Activated naive CD8-positive, alpha-beta T cell treated with anti-CD3 and anti-CD28 coated beads, Interleukin-2, amount 10 ng/mL, durations not matched to agents 7 days and 5 days (primary cell): ENCODE measurements at places on chromosomes 1 and 21.

DNA sequence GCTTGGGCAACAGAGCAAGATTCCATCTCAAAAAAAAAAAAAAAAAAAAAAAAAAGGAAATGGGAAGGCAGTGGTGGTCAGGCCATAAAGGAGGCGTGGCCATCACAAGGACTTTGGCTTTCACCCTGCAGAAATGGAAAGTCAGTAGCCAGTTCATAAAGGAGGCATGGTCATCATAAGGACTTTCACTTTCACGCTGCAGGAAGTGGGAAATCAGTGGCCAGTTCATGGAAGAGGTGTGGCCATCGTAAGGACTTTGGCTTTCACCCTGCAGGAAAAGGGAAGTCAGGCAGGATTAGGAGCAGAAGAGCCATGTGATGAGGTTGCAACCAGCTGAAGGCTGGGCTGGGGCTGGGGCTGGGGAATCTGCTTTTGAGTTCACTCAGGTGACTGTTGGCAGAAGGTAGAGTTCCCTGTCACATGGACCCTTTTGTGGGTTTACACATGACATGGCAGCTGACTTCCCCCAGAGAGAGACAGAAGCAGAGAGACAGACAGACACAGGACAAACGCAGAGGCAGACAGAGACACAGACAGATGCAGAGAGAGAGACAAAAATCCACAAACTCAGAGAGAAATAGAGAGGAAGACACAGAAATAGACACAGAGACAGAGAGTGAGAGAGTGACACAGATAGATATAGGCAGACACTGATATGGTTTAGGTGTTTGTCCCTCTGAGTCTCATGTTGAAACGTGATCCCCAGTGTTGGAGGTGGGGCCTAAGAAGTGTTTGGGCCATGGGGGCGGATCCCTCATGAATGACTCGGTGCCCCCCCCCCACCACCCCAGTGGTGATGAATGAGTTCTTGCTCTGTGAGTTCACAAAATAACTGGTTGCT, 263.9 kb upstream of the KAZN start:
- peak overlapping the region; percentile 1 for H3K4me3 ChIP-seq
- peaks cover 5% of the 10 kb centered on the region for H3K36me3 ChIP-seq
- peaks cover 16% of the 10 kb centered on the region for H3K4me1 ChIP-seq
- no peak for DNase-seq
- H3K27me3 ChIP-seq, result no peaks in the 10 kb centered on the region

DNA sequence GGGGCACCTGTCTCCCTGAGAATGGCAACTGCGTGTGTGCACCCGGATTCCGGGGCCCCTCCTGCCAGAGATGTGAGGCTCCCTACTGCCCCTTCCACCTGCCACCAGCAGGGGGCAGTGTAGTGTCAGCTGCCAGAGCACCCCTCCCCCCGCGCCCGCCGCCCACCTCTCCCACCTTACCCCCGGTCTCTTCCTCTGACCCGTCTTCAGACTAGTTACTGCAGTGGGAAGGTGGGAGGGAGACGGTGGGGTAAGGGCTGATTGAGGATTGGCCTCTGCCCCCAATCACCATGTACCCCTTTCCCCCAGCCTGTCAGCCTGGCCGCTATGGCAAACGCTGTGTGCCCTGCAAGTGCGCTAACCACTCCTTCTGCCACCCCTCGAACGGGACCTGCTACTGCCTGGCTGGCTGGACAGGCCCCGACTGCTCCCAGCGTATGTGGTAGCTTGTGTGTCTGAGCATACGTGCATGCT, 10.1 kb upstream of the LRRC71 start:
- peaks cover 1% of the 10 kb centered on the region for H3K4me1 ChIP-seq
- DNase-seq, result peak; percentile 77
- no peaks in the 10 kb centered on the region for H3K36me3 ChIP-seq
- no peak overlapping the region for H3K4me3 ChIP-seq
- H3K27ac ChIP-seq, result no peak overlapping the region

DNA sequence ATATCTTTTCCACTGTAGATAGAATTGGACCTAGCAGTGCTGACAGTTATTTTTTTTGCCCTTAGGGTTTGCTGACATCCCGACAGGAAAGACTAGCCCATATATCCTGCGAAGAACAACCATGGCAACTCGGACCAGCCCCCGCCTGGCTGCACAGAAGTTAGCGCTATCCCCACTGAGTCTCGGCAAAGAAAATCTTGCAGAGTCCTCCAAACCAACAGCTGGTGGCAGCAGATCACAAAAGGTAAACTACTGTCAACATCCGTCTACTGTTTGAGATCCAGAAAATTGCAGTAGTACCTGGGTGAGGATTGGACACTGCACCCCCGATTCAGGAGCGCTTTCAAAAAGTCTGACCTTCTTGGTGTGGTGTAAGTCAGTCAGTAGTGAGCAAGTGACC, 55.8 kb downstream of the CENPF start:
- H3K36me3 ChIP-seq, result peaks cover 59% of the 10 kb centered on the region
- no peak overlapping the region for H3K4me3 ChIP-seq
- H3K4me1 ChIP-seq, result no peaks in the 10 kb centered on the region
- H3K27me3 ChIP-seq, result no peaks in the 10 kb centered on the region
- H3K27ac ChIP-seq, result no peak overlapping the region

GRCh38 chr1:17030206-17030605, 18.5 kb upstream of the ATP13A2 start:
- H3K27me3 ChIP-seq, result no peaks in the 10 kb centered on the region
- no peak overlapping the region for H3K27ac ChIP-seq
- H3K36me3 ChIP-seq, result peaks cover 4% of the 10 kb centered on the region
- DNase-seq, result no peak
- H3K4me3 ChIP-seq, result no peak overlapping the region

- no peaks in the 10 kb centered on the region for H3K4me1 ChIP-seq
- H3K36me3 ChIP-seq, result no peaks in the 10 kb centered on the region
- no peak overlapping the region for H3K27ac ChIP-seq
- no peak overlapping the region for H3K4me3 ChIP-seq
- DNase-seq, result no peak
These were observed 18.2 kb downstream of the RCAN1 start for GRCh38 chr21:34596561-34597271.

DNA sequence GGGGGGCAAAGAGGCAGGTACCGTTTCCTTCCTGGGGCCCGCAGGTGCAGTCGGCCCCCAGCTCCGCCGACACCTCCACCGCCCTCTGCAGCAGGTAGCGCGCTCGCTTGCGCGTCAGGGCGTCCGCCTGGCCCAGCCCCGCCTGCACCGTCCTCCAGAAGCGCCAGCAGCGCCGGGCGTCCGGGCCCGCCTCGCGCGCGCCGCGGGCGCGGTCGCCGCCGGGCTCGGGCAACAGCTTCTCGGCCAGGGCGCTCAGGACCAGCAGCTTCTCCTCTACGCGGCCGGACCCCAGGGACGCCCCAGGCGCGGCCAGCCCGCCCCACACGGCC, 863 bp downstream of the TARBP1 start:
- peak overlapping the region; percentile 83 for H3K4me3 ChIP-seq
- H3K27me3 ChIP-seq, result peaks cover 13% of the 10 kb centered on the region
- H3K27ac ChIP-seq, result peak overlapping the region; percentile 74

GRCh38 chr1:59604191-59604590, 210.6 kb upstream of the HOOK1 start:
- no peak overlapping the region for H3K27ac ChIP-seq
- no peaks in the 10 kb centered on the region for H3K4me1 ChIP-seq
- no peaks in the 10 kb centered on the region for H3K27me3 ChIP-seq
- H3K36me3 ChIP-seq, result peaks cover 8% of the 10 kb centered on the region
- DNase-seq, result no peak
- no peak overlapping the region for H3K4me3 ChIP-seq

DNA sequence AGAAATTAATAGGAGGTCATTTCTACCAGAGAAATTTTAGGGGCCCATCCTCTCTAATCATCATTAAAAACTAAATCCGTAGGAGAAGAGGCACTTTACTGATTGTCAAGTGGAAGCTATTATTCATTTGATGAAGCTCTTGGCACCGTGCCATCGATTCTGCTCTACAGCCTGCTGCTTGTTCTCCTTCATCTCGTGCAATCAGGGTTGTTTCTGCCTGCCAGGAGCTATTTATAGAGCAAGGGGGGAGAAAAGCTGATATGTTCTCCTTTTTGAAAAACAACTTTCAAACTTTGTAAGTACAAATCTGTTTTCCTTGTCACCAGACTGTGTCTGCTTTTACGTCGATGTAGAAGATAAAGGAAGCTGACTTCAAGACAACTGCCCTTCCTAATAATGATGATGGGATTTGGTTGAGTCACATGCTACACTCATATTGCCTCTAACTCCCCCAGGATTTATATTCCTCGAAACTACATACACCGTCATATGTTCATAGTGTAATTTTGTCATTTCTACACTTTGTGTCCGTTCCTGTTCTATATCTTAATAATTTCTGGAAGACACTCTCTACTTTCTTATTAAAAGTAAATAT, 169.6 kb upstream of the LHX8 start:
- H3K36me3 ChIP-seq, result no peaks in the 10 kb centered on the region
- no peak for DNase-seq
- no peak overlapping the region for H3K4me3 ChIP-seq

- no peaks in the 10 kb centered on the region for H3K4me1 ChIP-seq
- H3K27ac ChIP-seq, result no peak overlapping the region
- no peak overlapping the region for H3K4me3 ChIP-seq
- H3K27me3 ChIP-seq, result peaks cover 10% of the 10 kb centered on the region
- H3K36me3 ChIP-seq, result no peaks in the 10 kb centered on the region
These were observed 131.4 kb upstream of the F3 start for GRCh38 chr1:94672934-94673333.

DNA sequence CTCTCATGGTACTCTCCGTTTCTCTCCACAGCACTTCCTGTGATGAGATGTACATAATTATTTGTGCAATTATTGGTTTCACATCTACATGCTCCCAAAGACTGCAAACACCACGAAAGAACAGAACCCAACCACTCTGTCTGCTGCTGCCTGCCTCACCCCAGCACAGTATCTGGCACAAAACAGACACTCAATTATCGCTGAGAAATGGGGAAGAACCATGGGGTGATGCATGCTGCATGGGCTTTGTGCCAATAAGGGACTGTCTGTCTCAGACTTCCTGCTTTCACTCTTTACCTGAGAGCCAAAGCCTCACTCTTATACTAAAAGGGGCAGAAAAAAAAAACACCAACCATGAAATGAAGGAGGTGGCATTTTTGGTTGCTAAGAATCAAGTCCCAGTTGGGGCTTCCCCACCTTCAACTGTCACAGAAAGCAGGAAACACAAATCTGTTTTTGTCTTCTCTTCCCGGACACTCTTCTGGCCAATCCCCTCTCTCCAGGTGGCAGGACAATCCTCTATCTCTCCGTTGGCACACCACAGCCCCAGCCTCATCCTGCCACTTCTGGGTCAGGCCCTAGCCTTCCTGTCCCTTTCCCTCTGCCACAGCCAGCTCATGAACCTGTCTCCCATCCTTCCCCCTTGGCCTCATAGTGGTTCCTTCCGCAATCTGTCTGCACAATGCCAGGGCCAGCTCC, 82.0 kb downstream of the TGFBR3 start:
- peaks cover 6% of the 10 kb centered on the region for H3K36me3 ChIP-seq
- H3K4me3 ChIP-seq, result peak overlapping the region; percentile 82
- H3K27ac ChIP-seq, result peak overlapping the region; percentile 86

GRCh38 chr1:25246600-25247023, 642 bp downstream of the RSRP1 start:
- peaks cover 37% of the 10 kb centered on the region for H3K4me1 ChIP-seq
- DNase-seq, result peak; percentile 70
- H3K36me3 ChIP-seq, result peaks cover 35% of the 10 kb centered on the region
- no peaks in the 10 kb centered on the region for H3K27me3 ChIP-seq
- peak overlapping the region; percentile 90 for H3K4me3 ChIP-seq
- H3K27ac ChIP-seq, result peak overlapping the region; percentile 99

DNA sequence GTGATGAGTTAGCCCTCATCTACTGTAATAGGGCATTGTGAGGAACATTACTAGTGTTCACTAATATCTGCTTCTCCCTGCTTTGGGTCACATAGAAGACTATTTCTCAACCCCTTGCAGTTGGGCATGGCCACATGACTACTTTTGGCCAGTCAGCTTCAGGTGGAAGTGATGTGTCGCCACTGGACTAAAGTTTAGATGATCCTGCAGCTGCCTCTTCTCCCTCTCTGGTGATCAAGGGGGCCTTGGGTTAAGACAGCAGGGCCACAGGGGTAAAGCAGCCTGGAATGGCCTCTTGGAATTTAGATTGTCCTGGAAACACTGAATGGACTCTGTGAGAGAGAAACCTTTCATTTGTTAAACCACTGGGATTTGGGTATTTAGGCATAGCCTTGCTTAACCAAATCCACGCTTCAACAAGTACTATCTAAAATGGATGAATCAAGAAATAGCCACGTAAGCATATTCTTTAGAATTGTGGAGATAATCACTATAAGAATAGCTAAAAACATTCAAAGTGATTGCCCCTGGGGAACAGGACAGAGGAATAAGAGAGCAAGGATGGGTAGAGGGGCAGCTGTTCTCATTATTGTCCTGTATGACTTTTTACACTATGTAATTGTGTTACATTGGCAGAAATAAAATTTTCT, 41.2 kb downstream of the OPRD1 start:
- peaks cover 6% of the 10 kb centered on the region for H3K4me1 ChIP-seq
- H3K4me3 ChIP-seq, result no peak overlapping the region
- H3K27ac ChIP-seq, result no peak overlapping the region

DNA sequence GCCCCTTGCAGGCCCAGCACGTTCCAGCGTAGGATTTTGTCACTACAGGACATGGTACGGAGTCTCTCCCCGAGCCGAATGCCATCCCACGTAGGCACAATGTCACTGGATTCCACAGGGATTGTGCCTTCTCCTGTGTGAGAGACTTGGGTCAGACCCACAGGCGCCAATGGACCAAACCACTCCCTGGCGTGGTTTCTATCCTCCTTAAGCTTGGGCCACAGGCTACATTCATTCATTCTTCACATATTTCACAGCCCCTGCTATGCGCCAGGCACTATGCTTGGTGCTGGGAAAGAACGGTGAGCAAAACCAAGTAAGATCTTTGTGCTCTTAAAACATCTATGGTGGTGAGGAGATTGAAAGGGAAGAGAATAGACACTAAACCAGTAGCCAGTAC, 18.7 kb downstream of the CHRNB2 start:
- H3K27ac ChIP-seq, result no peak overlapping the region
- H3K27me3 ChIP-seq, result no peaks in the 10 kb centered on the region
- H3K4me3 ChIP-seq, result no peak overlapping the region
- H3K36me3 ChIP-seq, result peaks cover 35% of the 10 kb centered on the region

- no peak overlapping the region for H3K4me3 ChIP-seq
- DNase-seq, result no peak
- H3K27me3 ChIP-seq, result peaks cover 2% of the 10 kb centered on the region
These were observed 21.6 kb downstream of the IRF2BP2 start for GRCh38 chr1:234588386-234588785.

GRCh38 chr1:117618450-117619122, 12.7 kb downstream of the TENT5C start:
- DNase-seq, result no peak
- no peak overlapping the region for H3K4me3 ChIP-seq
- peaks cover 47% of the 10 kb centered on the region for H3K36me3 ChIP-seq
- H3K27me3 ChIP-seq, result no peaks in the 10 kb centered on the region
- H3K4me1 ChIP-seq, result peaks cover 44% of the 10 kb centered on the region
